Epithelial cell of proximal tubule (primary cell): ENCODE measurements at places on chromosomes 5 and 9.
A peak's percentile ranks its signal among the peaks of the same experiment; 100 is the strongest.

- DNase-seq = no peak
These were observed 11.8 kb upstream of the NADK2 start for GRCh38 chr5:36253575-36253974.

DNA sequence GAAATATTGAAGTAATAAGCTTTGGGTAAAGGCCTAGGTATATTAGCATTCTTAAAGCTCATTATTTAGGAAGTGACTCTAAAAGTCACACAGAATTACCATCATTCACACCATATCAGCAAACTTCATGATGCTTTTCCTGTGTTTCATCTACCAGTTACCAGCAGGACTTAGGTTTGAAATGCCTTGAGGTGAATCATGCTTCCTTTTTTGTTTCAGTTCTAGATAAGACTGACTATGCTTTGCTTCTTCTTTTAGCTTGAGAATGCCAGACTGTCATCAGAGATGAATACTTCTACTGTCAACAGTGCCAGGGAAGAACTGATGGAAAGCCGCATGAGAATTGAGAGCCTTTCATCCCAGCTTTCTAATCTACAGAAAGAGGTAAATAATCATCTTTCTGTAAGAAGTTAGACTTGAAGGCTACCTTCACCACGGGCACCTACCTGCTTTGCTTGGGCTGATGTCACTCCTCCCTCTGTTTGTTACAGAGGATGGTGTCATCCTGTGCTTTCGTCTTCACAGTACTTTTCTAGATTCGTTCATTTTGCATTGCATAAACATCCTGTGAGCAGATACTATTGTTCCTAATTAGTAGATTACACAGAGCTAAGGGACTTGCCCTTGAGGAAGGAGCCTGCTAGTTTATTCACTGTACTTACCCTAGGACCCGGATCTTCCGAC lies 34.7 kb downstream of the LMNB1 start:
- DNase-seq = no peak

- no peak for DNase-seq
These were observed 609.9 kb downstream of the ACTL7B start for GRCh38 chr9:108245901-108246300.

DNA sequence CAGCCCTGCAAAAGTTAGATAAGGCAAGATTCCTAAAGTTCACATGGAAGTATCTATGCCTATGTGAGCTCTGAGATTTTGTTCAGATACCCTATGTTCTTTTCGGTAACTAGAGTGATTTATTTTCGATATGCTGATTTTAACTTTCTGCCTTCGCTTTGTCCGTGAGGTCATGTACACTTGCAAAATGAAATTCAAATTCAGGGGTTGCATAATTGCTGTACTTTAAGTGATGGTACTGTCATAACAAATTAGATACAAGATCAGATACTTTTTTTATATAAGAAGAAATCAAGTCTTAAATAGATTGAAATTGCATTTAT lies 350 bp upstream of the ECPAS start:
- DNase-seq = no peak

- DNase-seq = no peak
These were observed 43.1 kb downstream of the TMEM174 start for GRCh38 chr5:73215891-73216610.

DNA sequence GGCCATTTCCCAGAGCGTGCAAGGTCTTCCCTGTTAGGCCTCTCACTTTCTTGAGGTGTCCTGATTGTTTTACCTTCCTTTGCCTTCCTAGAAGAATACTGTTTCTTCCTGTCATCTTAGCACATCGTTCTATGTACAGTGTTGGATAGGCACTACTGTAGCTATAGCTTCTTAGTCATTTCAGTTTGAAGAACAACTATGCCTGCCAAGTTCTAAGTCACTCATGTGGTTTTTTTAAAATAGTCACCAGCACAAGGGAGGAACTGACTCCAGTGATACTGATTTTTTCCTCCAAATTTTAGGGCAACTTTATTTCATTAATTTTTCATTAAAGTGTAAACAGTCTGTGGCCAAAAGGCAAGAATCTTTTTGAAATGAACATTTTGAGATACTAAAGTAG lies 122.4 kb upstream of the NR5A1 start:
- no peak for DNase-seq

GRCh38 chr5:98398465-98398864 lies 375.0 kb upstream of the RGMB start:
- DNase-seq = no peak

DNA sequence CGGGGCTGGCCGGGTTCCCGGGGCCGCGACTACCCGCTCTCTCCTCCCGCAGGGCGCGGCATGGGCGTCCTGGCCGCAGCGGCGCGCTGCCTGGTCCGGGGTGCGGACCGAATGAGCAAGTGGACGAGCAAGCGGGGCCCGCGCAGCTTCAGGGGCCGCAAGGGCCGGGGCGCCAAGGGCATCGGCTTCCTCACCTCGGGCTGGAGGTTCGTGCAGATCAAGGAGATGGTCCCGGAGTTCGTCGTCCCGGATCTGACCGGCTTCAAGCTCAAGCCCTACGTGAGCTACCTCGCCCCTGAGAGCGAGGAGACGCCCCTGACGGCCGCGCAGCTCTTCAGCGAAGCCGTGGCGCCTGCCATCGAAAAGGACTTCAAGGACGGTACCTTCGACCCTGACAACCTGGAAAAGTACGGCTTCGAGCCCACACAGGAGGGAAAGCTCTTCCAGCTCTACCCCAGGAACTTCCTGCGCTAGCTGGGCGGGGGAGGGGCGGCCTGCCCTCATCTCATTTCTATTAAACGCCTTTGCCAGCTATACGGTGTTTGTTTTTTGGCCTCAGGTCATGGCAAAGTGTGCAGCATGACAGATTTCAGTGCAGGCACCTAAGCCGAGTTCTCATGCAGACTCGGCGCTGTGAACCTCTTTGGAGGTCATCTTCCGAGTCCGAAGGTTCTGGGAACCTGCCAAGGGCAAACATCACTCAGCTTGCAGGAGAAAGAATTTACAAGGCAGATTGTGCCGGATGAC lies 516 bp downstream of the MRPL41 start:
- DNase-seq = no peak

- no peak for DNase-seq
These were observed 869.2 kb upstream of the DMAC1 start for GRCh38 chr9:8668751-8669150.

DNA sequence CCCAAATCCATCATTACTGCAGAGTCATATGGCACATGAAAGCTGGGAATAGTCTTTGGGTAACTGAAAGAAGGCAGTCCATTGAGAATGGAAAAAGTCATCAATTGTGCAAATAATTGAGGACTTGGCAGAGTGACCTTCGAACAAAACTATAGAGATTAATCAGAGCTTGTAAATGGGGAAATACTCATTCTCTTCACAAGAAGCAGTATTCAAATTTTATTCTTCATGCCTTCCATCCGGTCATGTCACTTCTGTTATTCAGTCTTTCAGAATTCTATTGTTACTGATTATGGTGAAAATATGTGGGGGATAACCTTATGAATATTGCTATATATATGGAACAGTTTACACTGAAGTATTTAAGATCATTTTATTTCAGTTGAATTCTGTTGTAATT lies 8.1 kb downstream of the RGMB start:
- no peak for DNase-seq

DNA sequence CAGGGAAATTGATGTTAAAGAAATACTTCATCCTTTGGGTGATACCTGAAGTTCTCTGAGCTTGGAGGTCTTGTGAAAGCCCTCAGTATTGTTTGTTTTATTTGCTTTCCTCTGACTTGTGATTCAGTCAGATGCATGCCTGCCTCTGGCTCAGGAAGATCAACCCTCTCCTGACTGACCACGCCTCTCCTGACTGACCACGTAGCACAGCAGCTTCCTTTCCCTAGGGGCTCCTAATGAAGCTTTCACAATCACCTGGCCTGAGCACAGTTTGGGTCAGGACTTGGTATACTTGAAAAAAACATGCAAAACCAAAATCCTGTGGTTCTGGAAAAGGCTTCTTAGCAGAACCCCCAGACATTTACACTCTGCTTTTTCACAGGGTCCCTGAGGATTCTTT lies 3.8 kb downstream of the TGFBI start:
- DNase-seq = peak; percentile 55

DNA sequence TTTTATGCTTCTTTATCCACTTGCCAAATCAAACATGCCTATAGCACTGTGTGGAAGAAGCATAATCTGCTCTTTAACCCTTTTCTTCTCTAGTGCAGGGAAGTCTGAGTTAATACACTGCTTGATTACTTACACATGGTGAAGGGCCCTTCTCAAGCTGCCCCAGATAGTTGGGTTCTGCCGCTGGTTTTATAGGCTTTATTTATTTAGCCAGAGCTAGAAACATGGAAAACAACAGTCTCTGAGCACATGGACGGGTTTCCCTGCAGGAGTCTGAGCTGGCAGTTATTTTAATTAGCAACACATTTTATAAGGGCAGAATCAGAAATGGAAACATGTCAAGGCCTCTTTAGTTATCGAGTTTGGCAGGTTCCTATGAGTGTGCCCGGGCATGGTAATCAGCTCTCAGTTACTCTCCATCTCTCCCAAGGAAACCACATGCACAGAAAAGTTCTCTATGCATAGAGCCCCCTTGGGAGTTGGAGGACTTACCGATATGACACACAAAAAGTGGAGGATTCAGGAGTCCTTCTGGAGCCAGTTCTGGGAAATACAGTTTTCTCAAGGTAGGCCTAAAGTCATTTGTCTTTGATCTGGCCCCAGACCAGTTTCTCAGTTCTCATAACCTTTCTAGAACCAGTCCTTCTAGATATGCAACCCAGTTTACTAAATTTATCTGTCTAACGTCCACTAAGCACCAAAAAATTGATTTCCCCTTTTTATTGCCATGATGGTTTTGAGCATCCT lies 564.8 kb downstream of the ACTL7B start:
- DNase-seq = no peak

- DNase-seq = peak; percentile 29
These were observed 25.9 kb downstream of the CTSL start for GRCh38 chr9:87751868-87752267.

DNA sequence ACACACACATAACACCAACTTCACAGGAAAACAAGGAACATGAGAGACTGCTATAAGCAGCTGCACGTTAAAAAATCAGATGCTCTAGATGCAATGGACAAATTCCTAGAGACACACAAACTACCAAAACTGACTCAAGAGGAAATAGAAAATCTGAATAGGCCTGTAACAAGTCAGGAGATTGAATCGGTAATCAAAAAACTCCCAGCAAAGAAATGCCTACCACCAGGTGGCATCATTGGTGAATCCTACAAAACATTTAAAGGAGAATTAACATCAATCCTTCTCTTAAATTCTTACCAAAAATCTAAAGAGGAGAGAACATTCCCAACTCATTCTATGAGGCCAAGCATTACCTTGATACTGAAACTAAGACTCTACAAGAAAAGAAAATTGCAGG lies 54.9 kb downstream of the NDST1 start:
- no peak for DNase-seq

GRCh38 chr5:126516133-126516532 lies 78.9 kb downstream of the ALDH7A1 start:
- no peak for DNase-seq

DNA sequence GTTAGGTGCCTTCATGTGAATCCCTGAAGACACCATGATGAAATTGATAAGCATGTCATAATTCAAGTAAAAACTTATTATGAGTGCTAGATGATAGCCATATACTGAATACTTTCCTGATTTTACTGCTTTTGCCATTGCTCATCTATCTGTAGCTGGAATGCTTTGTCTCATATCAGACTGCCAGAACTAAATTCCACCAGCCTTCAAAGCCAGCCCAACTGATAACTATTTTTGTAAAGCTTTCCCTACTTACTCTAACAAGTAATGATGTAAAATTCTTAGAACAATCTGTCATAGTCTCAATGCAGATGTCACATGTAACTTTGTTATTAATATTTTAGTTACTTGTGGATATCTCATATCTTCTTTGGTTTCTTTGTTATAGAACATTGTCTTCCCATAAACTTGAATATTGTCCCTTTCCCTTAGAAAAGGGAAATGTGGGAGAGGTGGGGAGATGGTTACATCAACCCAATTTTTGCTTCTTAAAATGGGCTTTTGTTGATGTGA lies 128.3 kb downstream of the ZCCHC7 start:
- no peak for DNase-seq

- no peak for DNase-seq
These were observed 91.4 kb upstream of the IRX4 start for GRCh38 chr5:1974081-1974480.

GRCh38 chr5:20972419-20972925 lies 984.5 kb upstream of the CDH18 start:
- no peak for DNase-seq

DNA sequence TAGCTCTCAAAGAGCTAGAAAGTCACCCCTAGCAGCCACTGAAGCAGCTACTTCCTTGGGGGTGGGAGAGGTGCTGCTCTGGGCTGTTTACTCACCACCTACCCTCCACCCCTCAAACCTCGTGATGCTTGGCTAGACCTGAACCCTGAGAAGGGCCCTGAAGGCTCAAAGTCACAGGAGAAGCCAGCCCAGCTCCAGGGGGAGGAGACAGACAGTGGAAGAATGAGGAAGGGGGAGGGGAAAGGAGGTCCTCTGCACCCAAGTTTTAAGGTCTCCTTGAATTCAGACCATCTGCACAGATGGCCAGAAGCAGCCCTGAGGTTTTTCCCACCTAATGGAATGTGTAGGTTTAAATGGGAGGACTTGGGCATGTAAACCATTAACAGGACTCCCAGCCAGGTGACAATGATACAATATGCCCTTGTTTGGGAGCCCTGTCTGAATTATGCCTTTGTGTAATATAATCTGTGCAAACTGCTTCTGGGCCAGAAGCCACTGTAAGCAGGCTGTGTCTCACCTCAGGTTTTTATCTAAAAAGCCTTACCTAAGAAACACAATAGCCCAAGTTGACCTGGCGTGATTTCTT lies 180.5 kb downstream of the PIK3R1 start:
- peak; percentile 78 for DNase-seq

DNA sequence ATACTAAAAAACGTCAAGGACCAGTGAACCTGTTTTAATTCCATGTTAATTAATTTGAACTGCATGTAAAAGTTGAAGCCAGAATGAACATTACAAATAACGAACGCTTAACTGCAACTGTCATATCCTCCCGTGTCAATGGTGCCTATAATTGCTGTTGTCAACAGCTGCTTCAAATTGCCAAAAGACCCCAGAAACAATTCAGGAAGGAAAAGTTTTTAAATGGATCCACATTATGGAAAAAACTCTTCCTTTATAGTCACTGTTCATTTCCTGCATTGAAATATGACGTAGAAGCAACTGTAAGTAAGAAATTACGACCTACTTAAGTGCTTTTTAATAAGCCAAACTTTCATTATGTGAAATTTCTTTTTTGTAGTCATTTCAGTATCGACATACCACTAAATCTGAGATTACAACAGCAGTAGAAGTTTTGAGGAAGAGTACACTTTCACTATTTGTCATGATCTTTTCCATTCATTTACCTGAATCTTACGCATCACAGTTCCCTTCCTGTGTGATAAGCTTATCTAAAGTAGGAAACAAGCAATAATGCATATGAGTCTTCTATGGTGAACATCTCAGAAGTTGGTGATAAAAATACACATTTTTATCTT lies 37.8 kb downstream of the MEF2C start:
- DNase-seq = no peak
